Muscle of arm (tissue), 14 donors: ENCODE measurements at places on chromosomes 6 and 20. TPM values are rescaled to one million over a fixed set of nuclear protein-coding genes. Genes with fewer than 3 reads are reported as not detected.

HDGFL1 gene
- not detected for polyA plus RNA-seq

DNA sequence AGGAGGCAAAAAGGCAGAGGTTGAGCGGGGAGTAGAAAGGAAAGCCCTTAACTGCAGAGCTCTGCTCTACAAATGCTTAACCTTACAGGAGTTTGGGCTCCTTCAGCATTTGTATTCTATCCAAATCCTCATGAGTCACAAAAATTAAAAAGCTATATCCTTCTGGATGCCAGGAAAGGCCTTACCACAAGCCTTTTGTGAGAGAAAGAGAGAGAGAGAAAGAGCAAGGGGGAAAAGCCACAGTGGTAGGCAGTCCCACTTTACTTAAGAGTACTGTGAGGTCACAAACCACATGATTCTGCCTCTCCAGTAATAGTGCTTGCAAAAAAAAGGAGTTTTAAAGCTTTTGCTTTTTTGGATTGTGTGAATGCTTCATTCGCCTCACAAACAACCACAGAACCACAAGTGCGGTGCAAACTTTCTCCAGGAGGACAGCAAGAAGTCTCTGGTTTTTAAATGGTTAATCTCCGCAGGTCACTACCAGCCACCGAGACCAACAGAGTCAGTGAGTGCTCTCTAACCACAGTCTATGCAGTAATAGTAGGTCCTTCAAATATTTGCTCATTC is at the start of gene RUNX2:
RUNX2 (plus strand) TSS at position 375 of the 567 bp plus-strand sequence. CDS start 397 bp downstream, outside the sequence.
- no peak for DNase-seq

ENPP5 gene
- 4.7 TPM for polyA plus RNA-seq

DNA sequence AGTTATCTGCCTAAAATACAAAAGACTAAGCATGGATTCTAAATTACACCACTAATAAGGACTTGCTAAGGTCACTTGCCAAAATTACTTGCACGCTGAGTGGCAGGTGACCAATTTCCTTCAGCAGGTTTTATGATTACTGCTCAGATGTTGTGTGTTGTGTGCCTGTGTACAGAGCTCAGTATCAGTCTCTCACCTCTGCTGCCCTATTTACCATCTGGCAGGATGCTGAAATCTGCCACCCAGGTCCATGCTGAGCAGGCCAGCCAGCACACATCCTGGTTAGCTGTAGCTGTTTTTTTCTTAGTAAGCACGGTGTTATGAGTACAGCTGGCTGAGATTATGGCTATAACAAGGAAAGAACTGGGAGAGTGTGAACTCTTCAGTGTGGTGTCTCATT is 34.0 kb downstream of the ELOVL4 start:
- DNase-seq = no peak

DNA sequence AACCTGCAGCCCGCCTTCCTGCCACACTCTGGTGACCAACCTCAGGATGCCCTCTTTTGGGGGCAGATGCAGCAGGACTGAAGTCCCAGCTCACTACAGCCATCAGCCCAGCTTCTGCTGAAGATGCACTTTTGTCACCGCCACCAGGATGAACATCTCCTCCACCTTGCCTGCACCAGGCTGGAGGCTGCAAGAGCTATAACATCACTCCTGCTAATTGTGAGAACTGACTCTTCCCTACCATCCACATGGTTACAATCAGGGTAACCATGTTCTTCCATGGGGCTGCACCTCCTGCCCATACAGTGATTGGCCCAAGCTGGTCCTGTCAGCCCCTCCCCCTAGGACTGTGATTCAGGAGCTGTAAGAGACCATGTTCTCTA is 2.0 kb upstream of the ACTL10 start:
- no peak for DNase-seq

MCHR2 gene
- polyA plus RNA-seq = not detected

DNA sequence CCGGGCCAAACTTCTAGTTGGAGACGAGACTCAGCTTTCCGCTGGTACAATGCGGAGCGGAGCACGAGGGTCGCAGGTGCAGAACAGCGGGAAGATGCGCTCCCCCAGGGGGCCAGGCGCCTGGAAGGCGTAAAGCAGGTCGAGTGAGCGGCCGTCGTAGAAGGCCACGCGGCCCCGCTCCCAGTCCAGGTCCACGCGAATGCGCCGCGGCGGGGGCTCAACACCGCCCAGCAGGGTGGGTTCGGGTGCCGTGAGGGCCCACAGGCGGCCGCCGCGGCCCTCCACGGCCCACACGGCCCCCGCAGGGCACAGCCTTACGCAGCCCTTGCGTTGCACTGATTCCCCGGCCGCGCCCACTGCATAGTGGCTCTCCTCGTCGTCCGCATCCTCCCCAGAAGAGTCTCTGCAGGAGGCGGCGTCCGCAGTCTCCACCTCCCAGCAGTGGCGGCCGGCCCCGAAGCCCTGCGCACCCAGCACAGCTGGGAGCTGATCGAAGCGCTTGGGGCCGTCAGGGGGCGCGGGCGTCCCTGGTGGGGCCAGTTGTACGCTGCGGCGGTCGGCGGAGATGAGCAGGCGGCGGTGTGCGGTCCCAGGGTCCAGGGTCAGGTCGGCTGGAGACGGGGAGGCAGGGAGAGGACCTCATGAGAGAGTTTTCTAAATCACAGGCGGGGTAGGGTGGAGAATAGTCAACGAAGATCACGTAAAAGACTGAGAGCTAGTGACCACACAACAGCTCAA is 4.3 kb downstream of the PPP1R11 start:
- DNase-seq = no peak

DNA sequence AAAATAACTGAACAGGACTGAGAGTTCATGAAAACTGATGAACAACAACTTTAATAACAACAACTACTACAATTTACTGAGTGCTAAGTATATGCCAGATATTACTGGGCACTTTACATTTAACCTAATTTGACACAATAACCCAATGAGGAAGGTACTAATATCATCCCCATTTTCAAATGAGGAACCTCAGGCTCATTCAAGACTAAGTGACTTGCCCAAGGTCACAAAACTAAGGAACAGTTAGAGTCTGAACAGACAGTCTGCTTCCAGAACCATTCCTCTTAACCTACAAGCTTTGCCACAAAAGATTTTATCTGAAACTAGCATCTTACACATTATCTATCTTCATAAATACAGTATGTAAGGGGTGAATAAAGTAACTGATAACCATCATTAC is 10.6 kb upstream of the NDRG3 start:
- no peak for DNase-seq
